ENCODE measurements at places on chromosomes 16 and 17. TPM values are rescaled to one million over a fixed set of nuclear protein-coding genes. Genes with fewer than 3 reads are reported as not detected.

CPNE7 gene
- total RNA-seq = 29.9 TPM

HS3ST3A1 gene
- 9.9 TPM for total RNA-seq

CCL1 gene
- total RNA-seq = not detected

ADORA2B gene
- 27.2 TPM for total RNA-seq

NLRP1 gene
- total RNA-seq = 17.6 TPM

PLEKHH3 gene
- total RNA-seq = 12.9 TPM

KIFC3 gene
- 14.7 TPM for total RNA-seq

PIPOX gene
- total RNA-seq = 1.5 TPM

SGSH gene
- 14.1 TPM for total RNA-seq

Measured in subcutaneous preadipocyte (primary cell).